ENCODE measurements at places on chromosomes 12 and 14.
A peak's percentile ranks its signal among the peaks of the same experiment; 100 is the strongest.

- DNase-seq: no peak
Observed at GRCh38 chr12:104653730-104654664, 197.2 kb downstream of the CHST11 start.

DNA sequence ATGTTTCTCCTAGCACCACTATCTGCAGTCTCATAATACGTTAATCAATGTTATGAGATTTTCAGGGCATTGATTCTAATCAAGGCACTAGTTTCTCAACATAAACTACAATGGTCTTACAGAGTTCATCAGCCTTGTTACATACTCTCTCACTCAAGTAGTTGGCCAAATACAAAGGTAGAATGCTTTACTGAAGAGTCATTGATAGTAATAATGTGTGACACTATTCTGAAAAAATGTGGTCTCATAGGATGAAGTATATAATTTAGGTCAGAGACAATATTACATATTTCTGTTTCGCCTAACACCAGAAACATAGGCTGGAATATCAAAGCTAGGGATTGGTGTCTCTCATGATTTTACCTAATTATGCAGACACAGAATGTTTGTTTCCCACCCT is 35.2 kb upstream of the MDGA2 start:
- DNase-seq: no peak

DNA sequence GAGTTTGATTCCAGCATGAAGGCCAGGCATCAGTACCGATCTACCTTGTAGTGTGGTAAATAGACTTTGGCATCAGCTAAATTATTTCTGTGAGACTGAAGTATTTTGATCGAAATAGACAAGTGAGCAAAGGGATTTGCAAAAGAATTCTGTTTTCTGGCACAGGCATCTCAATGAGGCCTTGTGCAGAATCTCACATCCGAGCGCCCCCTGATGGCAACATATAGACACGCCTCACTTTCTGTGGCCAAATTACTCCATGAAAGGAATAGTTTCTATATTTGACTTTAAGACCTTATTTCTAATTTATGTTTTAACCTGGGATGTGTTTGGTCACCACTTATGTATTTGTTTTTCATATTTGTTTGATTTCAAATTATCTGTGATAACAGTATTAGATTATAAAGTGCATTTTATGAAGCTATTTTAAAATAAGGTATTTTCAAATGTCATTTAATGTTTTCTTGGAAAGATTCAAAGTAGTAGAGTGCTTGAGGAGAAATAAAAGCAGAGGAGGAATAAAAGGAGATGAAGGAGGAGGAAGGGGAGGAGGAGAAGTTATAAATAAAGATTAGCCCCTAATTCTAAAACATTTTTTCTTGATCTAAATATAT is 731.9 kb downstream of the NRXN3 start:
- peak; percentile 7 for DNase-seq

GRCh38 chr12:50567926-50568325 is 63.1 kb downstream of the DIP2B start:
- DNase-seq: no peak

GRCh38 chr12:101759396-101760047 is 20.3 kb upstream of the SYCP3 start:
- DNase-seq: peak; percentile 30

- DNase-seq: no peak
Observed at GRCh38 chr12:64457466-64457865, 5.5 kb downstream of the TBK1 start.

GRCh38 chr12:79435742-79436141 is 255.0 kb downstream of the PAWR start:
- DNase-seq: no peak

- peak; percentile 30 for DNase-seq
Observed at GRCh38 chr12:51773145-51773869, 75.2 kb downstream of the FIGNL2 start.

DNA sequence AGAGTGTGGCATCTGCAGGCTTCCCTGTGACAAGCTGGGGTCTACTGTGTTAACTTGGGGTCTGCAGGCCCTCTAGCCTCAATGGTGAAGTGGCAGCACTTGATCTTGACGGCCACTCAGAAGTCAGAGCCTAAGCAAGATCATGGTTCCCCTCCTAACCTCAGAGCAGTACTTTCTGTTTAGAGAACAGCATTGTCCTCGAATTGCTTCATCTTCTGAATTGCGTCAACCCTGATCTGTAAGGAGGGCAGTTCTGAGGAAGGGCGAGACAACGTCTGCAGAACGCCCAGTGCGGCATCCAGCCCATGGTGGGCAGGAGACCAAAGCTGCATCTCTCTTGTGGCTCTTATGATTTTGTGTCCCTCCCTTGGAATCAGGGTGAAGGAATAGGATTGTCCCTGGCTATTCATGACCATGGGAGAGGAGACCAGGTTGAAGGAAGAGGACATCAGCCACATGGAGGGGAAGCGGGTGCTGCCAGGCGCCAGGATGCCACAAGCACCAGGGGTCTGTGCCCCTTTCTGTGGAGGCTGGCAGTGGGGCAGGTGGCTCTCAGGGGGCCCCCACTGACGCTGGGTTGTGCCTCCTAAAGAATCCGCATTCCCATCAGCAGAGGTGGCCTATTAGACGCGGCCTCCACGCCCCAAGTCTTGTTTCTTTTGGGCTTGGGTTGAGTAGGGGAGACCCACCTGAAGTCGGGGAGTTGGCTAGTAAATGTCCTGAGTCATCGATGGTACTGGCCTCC is 2.2 kb downstream of the SERPINA9 start:
- DNase-seq: no peak

DNA sequence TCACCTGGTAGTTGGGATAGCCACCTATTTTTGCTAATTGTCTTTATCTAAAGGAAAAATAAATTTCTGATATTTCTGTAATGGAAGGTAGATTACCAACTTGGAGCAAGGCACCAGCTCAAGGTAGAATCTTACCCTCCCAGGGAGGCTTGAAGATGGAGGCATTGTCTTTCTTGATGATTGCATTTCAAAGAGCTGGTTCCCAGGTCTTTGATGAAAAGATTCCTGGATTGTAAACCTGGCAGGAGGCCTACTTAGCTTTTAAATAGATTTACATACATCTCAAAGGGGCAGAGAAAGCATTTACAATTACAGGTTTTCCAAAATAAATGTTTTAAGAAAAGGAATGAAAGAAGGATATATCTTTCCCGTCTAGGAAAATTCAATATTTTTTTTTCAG is 729.2 kb downstream of the LRFN5 start:
- DNase-seq: no peak

GRCh38 chr12:64877363-64878004 is 53.0 kb downstream of the TBC1D30 start:
- no peak for DNase-seq

DNA sequence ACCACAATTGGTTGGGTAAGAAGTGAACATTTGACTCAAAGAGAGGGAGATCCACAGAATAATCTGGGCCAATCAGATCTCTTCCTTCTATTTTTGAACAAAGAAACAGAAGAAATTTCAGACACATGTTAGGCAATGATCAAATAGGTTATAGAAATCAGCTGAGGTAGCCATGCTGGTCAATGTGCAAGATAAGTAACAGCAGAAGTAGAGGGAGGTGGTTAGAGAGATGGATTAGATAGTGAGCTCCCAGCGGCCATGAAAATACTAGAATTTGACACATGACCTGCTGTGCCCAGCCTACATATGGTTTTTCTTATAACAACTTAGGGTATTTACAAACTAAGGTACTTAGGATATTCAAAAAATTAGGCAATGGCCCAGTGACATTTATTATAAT is 230.9 kb upstream of the ARID2 start:
- DNase-seq: no peak

GRCh38 chr12:116039081-116039480 is 238.4 kb downstream of the MED13L start:
- no peak for DNase-seq

DNA sequence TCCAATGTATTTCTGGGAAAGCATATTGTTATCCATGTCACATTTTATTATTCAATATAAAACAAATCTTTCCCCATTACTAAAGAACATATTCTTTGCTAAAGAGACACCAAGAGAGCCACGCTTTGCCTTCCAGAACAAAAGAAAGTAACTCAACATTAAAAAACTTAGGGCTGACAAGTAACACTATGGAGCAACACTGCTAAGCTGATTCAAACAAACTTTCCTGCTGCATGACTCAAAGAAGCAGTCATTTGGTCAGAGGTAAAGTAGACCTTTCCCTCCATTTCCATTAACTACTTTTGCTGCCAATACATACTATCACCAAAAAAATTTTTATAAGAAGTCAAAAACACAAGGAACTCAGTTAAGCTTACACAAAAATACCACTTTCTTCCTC is 83.0 kb downstream of the DENND5B start:
- no peak for DNase-seq

DNA sequence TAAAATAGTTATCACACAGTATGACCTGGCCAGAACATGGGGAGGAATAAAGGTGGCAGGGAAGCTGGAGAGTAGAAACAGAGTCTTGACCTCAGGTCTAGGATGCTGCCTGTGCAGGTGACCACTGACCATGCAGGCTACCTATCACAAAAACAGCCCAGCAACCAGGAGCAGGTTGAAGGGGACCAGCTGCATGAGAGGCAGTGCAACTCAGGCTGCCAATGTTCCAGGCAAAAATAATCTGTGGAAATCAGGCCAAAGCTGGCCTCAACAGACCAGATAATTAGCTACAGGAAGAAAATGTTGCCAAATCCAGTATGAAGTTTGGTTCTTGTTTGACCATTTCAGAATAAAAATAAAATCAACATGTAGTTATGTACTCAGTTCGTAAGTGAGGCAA is 72.6 kb downstream of the PDE6H start:
- DNase-seq: no peak

DNA sequence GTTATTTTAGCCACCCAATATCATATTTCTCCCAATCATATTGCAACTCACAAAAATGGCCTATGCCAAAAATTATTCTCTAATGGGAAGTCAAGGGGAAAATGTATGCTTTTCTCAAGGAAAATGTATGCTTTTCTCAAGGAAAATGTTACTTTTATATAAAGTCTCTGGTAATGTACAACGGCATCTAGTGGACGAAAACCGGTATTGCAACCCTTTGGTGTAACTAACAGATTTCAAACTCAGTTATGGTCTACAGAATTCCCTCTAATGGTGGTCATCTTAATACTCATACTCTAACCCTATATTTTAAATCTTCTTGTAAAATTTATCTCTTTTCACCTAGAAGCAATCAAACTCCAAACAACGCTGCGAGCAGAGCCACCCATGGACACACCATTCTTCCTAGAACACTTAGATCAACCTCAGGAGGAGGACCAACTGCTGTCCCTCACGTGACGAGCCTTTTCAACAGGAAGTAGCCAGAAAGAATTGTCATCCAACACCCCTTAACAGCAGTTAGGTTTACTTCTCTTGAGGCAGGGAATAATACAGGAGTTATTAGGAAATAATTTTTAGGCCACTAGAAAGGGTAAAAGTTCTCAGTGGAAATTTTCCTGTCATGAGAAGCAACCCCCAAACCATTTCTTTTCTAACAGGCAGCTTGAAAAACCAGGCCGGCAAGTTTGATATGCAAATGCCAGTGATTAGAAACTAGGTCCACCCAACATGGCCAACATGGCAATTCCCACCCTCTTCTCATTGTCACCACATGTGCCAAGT is 20.1 kb downstream of the APOBEC1 start:
- peak; percentile 48 for DNase-seq

DNA sequence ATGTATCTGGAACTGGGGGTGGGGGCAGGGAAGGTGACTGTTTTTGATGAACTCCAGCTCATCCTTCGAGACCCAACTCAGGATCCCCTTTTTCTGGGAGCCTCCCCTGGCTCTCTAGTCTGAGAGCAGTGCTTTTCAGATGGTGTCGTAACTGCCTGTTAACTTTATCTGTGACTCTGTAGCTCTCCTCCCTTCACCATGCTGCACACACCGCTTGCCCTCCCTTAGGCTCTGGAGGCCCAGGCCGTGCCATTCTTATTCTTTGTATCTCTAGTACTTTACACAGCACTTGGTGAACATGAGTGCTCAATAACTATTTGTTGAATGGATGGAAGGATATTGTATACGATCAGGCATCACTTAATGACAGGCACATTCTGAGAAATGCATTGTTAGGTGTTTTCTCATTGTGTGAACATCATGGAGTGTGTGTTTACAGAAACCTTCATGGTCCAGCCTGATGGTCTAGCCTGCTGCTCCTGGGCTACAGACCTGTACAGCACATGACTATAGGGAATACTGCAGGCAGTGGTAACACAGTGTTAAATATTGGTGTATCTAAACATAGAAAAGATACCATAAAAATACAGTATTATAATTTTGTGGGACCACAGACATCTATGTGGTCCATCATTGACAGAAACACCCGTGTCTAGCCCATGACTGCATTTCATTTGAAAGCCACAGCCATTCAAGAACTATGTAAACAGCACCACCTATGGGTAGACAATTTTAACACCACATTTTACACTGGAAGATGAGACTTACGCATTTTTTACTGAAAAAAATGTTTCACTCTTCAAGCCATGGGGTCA is 91.8 kb downstream of the EML1 start:
- peak; percentile 62 for DNase-seq

- DNase-seq: peak; percentile 42
Observed at GRCh38 chr12:113154351-113154973, 4.9 kb downstream of the CFAP73 start.

GRCh38 chr12:105226219-105226618 is 9.8 kb downstream of the APPL2 start:
- peak; percentile 73 for DNase-seq

DNA sequence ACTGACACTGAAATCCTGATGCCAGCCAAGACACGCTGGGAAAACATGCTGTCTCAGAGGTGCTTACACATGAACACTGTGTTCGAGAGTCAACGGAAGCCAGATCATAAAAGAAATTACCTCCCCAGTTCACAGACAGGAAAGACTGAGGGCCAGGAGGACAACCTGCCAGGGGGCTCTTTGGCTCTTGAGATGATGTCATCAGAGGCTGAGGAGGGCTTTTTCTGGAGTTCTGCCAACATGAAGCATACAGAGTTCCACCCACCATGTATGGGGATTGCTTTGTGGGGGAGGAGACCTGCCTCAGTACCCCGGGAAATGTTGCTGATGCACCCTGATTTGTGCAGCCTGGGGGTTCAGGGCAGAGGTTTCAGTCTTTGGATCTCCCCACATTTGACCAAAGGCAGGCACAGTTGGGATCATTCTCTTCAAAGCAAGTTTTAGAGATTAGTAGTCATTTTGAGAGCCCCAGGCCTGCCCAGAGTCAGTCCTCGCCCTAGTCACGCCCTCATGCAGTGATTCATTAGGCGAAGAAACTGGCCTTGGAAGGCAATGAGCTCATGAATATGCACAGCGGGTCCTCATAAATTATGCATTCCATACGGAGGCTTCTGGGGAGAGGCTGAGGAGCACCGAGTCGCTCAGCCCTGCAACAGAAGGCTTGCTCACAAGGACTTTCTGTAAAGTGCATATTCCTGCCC is 34.9 kb upstream of the EML1 start:
- peak; percentile 76 for DNase-seq

DNA sequence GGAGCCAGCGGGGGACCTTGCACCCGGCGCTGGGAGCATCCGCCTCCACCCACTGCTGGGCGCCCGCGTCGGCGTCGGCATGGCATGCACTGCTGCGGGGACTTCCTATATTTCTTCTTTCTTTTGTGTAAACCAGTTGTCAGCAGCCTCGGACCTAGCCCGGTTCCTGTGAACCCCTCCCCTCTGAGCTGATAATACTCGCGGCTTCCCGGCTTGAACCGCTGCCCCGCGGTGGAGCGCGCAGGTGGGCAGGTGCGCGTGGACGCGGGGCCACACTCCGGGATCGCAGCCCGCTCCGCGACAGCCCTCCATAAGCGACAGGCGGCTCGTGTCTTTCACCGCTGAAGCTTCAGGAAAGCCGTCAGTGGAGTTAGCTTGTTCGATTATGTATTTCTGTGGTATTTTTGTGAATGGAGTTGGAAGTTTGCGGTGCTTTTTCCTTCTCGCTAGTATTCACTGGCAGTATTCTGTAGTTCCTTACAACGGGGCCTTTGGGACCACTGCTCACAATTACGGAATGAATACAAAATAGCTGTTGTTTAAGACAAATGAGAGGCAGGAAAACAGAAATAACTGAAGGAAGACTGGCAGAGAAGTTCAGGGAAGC is 870 bp downstream of the BMAL2 start:
- no peak for DNase-seq
